ENCODE measurements at places on chromosomes 16 and 17.

DNA sequence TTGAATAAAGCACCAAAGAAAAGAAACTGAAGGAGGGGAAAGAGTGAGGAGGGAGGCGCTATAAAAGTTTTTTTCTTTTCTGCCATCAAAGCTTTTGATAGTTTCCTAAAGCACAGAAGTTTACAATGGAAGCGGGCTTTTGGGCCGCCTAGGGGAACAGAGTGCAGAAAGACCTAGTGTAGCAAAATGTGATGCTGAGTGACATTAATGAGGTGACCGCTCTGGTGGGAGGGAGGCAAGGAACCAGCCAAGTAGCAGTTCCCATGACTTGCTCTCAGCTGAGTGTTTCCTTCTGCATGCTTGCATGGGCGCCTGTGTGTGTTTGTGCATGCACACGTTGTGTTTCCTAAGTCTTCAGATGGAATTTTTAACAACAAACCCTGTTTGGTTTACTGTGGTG lies 15.5 kb downstream of the MSI2 start:
- DNase-seq: no peak

DNA sequence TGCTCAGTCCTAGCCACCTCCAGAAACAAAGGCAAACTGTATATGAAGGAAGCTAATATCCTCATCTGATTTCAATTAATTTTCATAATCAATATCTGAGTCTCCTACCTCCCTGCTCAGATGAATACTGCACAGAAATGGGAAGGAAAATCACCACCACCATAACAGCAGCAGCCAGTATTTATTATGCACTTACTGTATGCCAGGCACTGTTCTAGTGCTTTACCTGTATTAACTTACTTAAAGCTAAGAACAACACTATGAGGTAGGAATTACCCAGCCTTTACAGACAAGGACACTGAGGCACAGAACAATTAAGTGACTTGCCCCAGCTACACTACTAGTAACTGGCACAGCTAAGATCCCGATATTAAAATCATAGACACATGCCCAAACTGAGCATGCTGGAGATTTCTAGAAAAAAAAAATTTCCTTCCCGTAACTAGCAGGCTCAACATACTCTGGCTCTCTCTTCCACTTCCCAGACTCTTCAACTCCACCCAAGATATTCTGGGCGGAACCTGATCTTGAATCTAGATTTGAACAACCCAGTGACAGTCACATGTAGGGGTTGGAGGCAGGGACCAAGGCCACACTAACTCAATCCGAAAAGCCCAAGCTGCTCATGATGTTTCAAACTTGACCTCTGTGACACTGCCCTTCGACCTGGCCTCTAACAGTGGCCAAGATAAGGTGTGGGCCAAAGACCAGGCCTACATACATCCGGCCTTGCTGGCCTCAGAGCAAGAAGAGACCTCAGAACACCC lies 3.9 kb downstream of the TRIM25 start:
- DNase-seq: no peak

DNA sequence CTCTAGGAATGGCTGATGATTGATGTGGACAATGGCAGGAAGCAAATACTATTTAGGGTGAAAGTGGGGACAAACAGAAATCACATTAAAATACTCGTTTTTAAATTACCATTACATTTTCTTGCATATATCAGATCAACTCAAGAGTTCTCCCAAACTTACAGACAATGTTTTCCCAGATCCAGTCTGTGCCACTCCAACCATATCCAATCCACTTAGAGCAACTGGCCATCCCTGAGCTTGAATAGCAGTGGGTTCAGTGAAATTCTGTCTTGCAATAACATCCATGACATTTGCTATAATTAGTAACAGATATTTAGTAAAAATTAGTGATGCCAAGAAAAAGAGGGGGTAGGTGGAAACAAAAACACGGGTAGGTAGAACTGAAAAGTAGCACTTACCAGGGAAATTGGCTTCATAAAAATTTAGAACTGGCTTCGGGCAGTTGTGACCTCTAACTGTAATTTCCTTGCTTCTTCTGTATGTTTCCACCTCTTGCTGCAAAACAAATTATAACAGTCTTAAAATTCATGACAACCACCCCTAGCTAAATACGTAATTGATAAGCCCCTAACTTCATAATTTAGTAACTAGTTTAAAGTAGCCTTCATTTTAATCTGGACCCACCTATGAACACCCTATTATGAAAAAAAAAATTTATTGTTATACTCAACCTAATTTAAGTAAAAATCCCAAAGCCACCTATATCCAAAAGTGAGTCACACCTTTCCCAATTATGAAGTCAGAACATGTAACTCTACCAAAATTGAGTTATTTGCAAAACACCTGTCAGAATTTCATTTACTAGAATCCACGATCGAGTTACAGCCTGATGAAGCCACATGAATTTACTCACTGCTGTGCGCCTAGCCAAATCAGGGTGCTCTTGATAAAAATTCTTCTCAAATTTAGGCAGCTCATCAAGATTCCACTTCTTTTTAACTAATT lies 2.0 kb downstream of the DDX5 start:
- DNase-seq: no peak

DNA sequence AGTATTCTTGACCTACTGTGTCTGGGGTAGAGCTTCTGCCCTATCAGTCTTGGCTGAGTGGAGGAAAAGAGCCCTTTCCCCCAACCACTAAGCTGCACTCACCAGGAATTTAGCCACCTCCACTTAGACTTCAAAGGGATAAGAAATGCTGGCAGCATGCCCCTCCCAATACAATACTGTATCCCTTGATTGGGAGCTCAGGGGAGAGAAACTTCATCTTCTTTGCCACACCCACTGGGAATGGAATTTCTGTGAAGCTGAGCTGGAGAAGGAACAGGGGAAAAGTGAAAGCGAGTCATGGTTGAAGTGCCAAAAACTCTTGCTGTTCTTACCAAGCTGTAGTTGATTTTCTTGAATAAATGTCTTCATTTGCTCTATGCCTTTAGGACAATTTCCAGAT lies 68.8 kb downstream of the CEP112 start:
- DNase-seq: no peak

- no peak for DNase-seq
These were observed 30.4 kb downstream of the KIAA0513 start for GRCh38 chr16:85057948-85058347.

GRCh38 chr16:20395946-20396345 lies 8.6 kb downstream of the PDILT start:
- DNase-seq: no peak

- no peak for DNase-seq
These were observed 16.5 kb downstream of the SNF8 start for GRCh38 chr17:48927978-48928745.

DNA sequence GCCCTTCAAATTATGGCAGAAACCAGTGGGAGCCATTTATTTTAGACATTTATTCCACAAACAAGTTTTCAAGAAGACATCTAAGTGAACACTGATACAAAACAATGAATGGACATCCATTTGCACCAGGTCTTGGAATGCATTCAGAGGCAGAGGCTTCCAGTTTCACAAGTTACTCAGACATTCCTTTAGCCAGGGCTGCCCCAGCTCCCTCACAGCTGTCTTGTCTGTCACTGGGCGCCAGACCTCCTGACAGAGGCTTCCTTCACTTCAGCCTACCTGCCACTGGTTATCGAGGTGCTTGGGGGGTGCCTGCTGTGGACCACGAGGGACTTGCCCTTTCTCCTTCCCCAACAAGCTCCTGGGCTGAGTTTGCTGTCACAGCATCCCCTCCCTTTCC lies 19.2 kb downstream of the AQP8 start:
- no peak for DNase-seq

DNA sequence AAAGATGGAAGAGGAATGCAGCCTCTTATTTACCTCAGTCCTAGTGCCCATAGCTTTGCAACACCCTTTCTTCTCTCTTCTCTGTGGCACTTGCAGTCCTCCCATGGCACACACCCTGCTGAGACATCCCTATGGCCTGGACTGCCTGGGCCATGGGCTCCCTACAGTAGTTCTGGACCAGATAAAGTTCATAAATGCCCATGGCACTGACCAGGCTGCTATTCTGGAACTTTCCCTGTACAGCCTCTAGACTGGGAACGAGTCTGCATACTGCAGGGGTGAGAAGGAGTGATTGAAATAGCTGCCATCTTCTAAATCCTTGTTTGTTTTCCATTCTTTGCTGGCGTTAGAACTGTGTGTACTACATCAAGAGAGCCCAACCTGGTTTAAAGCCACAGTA lies 24.5 kb upstream of the ADAM11 start:
- DNase-seq: no peak

DNA sequence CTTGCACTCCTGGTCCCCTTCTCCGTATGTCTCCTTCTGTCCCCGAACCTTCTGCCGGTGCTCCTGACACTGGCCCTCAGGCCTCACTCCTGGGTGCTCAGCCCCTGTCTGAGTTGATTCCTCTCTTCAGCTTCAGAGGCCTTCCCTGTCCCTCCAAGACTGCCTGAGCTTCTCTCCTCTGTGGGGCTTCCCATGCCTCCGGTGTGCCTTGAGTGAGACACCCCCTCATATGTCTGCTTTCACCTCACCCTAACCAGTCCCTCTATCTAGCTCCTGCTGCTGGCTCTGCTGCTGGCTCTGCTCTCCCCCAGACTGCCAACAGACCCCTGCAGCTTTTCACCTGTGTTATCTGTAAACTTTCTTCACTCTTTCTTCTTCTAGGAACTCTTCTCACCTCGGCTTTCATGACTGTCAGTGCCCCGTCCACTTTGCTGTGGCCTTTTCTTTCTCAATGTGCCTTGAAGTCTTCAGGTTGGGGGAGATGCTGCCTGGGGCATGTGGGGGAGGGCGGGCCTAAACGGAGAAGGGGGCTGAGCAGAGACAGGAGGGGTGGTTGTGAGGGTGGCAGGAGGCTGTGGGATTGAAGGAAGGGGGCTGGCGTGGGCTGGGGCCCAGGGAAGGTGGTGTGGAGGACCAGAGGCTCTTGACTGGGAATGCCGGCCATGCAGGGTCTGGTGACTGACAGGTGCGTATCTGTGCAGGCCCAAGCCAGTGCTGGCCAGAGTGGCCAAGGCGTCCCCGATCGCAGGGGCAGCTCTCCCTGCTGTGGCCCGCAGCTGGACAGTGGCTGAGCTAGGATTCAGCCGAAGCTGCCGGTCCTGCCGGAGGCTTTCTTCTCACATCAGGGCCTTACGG lies 81.3 kb downstream of the METRNL start:
- no peak for DNase-seq

DNA sequence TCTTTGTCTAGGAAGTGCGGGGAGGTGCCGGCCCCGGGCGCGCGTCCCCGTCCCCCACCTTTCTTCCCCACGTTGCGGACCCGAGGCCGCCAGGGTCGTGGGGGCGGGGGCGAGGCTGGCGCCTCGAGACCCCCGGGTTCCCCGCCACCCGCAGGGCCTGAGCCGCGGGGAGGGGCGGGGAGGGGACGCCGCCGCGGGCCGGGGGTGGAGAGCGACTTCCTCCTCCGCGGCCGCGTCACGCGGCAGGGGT lies 1.8 kb upstream of the ACTG1 start:
- DNase-seq: no peak

- no peak for DNase-seq
These were observed 57.9 kb upstream of the SLC12A3 start for GRCh38 chr16:56807011-56807675.

DNA sequence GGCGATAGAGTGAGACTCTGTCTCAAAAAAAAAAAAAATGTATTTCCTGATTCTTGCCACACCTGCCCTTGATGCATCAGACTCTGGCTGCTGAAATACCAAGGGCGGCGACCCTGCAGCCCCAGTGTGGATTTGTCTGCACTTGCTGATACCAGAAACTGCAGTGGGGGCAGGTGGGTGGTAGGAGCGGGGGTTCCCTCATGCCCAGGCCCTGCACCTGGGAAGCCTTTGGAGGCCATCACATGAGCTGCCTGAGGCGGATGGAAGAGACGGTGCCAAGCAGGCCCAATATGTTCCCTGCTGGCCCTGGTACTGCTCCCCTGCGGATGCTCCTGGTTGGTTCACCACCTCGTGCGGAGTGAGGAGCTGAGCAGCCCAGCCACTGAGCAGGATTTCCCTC lies 50.6 kb downstream of the MARF1 start:
- no peak for DNase-seq

- peak; percentile 46 for DNase-seq
These were observed 6.0 kb upstream of the CHRNE start for GRCh38 chr17:4908711-4909496.

DNA sequence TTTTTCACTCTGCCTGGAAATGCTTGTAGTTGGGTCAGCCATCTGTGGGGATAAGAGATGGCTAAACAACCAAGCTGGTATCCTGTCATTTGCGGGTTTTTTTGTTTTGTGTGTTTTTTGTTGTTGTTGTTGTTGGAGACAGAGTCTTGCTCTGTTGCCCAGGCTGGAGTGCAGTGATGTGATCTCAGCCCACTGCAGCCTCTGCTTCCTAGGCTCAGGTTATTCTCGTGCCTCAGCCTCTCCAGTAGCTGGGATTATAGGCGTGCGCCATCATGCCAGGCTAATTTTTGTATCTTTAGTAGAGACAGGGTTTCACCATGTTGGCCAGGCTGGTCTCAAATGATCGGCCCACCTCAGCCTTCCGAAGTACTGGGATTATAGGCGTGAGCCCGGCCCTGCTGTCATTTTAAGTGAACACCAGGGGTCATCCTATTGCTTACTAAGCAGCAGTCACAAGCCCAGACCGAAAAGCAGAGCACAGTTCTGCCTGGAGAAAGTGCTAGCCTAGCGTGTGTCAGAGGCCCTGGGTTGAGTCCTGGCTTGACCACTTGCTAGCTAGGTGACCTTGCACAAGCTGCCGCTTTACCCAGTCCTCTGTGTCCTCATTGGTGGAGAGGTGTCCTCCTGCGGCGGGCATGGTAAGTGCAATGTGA lies 4.6 kb downstream of the SMCR8 start:
- peak; percentile 15 for DNase-seq

DNA sequence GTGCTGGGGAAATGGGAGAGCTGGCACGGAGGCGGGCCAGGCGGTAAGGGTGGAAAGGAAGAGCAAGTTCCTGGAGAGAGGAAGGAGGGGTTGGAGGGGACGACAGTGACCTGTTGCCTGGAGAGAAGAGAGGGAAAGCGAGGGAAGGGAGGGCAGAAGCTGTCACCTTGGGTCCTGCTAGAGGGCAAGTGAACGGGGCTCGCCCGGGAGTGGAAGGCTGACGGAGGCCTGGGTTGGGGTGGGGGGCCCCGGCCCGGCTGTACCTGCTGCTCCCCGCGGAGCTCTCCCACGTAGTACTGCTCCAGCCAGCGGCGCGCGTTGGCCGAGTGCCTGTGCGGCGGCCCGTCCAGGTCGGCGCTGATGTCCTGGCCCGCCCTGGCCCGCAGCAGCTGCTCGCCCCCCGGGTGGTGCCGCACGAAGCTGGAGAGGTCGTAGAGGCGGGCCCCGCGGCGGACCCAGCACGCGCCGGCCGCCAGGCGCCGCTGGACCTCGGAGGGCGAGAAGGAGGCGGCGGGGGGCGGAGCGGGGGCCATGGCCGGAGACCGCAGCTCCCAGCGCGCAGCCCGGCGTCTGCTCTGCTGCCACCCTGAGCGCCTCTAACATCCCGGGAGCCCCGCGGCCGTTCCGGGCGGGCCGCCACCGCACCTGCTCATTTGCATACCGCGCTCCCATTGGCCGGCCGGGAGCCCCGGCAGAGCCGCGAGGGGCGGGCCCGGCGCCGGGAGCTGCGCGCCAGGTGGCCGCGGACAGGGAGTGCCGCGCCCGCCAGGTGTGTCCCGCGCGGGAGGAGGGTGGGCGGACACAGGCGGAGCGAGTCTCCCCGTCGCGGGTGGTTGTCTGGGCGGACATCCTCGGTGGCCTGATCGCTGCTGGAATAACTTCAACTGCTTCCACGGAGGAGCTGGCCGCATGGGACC lies at the start of gene FA2H:
Gene FA2H, minus strand, starts transcription at position 598 of the 917 bp plus-strand sequence. Its CDS starts 65 bp downstream, at position 533.
- peak; percentile 91 for DNase-seq

All from COR-L47 (cell line).